ENCODE measurements at places on chromosomes 16 and 17. TPM values are rescaled to one million over a fixed set of nuclear protein-coding genes. Genes with fewer than 3 reads are reported as not detected.
A peak's percentile ranks its signal among the peaks of the same experiment; 100 is the strongest.

- DNase-seq = no peak
Measured at GRCh38 chr17:17129466-17129865, 76.7 kb downstream of the PLD6 start.

DNA sequence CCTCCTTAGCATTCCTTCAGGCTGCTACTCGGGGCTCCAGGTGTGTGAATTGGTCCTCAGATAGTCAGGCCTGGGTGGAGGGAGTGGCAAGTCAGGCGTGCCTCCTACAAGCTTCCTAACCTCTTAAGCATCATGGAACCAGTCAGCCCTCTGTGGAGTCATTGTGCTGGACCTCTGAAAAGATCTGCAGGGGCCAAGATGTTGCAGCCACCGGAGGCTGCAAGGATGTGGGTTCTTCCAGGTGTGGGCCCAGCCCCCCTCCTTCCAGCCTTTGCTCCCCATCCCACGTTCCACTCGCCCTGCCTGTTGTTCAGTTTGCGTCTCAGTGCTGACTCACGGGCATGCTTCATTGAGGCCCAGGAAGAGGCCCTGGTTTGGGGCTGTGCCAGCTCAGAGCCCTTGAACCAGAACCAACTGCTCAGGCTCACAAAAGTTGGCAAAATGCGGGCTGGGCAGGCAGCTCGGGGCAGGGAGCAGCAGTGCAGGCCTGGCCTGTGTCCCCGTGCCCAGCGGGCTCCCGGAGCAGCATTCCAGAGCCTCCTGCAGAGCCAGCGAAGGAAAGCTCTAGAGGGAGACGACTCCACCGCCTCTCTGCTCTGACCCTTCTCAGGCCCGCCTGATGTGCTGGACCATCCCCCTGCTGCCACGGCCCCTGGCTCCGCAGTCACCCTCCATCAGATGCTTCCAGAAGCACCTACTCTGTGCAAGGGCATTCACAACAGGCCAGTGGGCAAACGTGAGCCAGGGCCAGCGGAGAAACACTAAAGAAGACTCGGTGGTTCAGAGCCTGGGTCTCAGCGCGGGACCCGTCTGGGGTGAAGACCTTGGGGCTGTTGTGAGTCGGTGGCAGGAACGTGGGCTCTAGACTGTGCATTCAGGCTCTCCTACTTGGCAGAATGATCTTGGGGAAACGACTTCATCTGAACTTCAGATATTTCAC, 7.5 kb downstream of the LDHD start:
- DNase-seq = no peak

GRCh38 chr17:16988749-16989229, 16.9 kb upstream of the TNFRSF13B start:
- no peak for DNase-seq

DNA sequence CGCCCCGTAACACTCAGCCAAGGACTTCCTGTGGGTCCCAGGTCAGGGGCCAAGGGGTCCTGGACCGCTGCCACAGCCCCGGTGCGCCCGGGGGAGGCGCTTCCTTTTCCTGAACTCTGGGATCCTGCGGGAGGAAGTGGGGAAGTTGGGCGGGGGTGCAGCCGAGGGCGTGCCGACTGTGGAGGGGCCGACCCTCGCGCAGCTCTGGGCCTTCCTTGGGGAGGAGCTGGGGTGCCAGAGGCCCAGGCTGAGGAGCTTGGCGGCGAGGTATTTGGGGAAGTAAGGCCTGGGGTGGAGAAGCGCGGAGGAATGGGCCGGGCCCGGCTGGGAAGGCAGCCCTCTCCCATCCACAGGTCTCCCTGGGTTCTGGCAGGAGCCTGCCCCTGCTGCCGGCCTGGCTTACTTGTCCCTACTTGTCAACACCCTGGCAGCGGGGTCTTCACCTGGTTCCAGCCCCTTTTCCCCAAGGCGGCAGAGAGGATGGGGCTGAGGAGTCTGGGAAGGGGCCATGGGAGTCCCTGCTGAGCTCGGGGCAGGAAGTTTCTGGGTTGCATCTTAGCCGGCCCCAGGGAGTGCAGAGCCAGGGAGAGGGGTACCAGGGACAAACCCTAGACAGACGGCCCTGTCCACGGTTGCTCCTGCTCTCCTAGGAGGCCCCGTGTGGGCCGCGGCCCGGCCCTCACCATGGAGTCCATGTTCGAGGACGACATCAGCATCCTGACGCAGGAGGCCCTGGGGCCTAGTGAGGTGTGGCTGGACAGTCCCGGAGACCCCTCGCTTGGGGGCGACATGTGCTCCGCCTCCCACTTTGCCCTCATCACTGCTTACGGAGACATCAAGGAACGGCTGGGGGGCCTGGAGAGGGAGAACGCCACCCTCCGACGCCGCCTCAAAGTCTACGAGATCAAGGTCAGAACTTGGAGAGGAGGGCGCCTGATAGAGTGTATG, 1.7 kb downstream of the TBKBP1 start:
- DNase-seq = no peak

DNA sequence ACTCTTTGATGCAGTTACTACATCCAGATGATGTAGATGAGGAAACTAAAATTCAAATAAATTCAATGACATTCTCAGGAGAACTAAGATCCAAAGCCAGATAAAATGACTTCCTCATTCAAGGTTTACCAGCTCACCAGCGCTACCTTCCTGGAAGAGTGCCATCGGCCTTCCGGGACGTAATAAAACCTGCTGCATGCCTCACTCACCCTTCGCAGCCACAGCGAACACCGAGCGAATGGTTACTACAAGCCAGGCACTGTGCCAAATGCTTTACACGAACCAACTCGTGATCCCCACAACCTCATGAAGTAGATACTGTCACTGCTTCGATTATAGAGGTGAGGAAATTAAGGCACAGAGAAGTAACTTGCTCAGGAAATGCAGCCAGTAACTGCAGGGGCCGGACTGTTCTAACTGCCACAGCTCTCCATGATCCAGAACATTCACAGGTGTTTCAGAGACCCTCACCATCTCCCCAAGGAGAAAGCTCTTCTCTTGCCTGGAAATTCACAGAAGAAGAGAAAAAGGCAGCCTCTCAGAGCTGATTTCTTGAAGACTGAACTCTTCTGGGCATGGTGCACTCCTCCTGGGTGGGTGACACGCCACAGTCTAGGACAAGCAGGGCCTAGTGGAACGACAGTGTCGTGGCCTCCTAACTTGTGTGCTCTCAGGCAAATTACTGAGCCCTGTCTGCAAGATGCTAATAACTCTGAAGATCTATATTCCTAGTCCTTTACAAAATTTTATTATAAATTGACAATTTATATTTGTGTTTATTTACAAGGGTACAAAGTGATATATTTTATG, 46.8 kb downstream of the HIC1 start:
- DNase-seq = no peak

DNA sequence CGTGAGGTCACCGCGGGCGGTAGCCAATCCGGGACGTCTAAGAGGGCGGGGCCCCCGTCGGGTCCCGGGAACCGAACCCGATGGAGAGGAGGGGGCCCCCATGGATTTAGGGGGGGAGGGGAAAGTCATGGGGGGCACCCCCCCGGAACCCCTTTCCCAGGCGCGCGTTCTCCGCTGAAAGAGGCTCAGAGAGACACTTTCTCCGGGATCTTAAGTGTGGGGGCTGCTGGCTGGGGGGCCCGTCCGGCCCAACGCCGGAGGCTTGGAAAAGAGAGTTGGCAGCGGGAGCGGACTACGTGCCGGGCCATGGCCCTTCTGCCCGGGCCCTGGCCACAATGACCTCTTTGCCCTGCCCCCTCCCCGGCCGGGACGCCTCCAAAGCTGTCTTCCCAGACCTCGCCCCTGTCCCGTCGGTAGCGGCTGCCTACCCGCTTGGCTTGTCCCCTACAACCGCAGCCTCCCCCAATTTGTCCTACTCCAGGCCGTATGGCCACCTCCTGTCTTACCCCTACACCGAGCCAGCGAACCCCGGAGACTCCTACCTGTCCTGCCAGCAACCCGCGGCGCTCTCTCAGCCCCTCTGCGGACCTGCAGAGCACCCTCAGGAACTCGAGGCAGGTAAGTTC, at the start of gene DLX4:
Gene DLX4 (plus strand): TSS at position 57 of the 626 bp plus-strand sequence. CDS start 279 bp downstream, at position 336.
- DNase-seq = no peak

DNA sequence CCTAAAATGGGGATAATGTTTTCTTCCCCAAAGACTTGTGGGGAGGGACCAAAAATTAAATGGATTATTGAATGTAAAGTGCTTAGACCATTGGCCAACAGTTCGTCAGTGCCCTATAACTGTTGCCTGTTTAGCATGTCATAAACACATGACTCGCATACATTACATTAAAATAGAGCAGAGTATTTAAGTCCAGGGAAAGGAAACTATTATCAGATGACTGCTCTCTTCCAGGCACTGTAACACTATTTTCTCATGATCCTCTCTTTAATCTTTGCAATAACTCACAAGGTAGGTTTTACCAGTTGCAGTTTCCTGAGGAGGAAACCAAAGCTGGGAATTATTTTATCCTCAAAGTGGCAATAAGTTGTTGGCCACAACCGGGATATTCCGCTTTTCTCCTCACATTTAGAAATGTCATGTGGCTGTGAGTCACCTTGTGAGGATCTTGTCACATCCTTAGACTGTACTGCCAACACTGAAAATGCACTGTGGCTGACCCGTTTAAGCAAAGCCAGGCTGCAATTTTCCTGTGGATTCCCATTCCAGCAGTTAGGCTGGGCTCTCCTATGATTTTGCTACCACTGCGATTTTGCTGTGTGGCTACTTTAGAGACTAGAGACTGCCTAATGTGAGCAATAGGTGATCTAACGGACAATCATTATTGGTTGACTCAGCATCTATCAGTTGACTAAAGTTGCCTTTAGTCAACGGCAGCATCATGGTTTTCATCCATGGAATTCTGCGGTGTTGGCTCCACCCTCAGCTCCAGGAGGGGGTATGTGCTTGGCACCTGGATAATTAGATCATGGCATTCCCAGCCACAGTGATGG, 58.3 kb upstream of the DHX40 start:
- peak; percentile 73 for DNase-seq

- DNase-seq = no peak
Measured at GRCh38 chr16:6528217-6528616, 804.4 kb upstream of the RBFOX1 start.

GRCh38 chr16:86569701-86570447, 3.2 kb downstream of the FOXC2 start:
- no peak for DNase-seq

The SLC13A2 gene
- total RNA-seq = not detected

The PHB1 gene
- 373 TPM for total RNA-seq

The SOX15 gene
- total RNA-seq = not detected

The TRPV2 gene
- 236 TPM for total RNA-seq

The TBC1D3I gene
- not detected for total RNA-seq

The ITGA2B gene
- 0.43 TPM for total RNA-seq

The NOD2 gene
- not detected for total RNA-seq

Measured in SK-MEL-5 (cell line).